ENCODE measurements at places on chromosomes 2 and 18. TPM values are rescaled to one million over a fixed set of nuclear protein-coding genes. Genes with fewer than 3 reads are reported as not detected.

GRCh38 chr2:2527148-2527547 lies 196.1 kb upstream of the MYT1L start:
- no peak for DNase-seq

GRCh38 chr18:10771053-10771709 lies 245.4 kb downstream of the NAPG start:
- DNase-seq, result no peak

GRCh38 chr18:36302676-36303075 lies 5.2 kb downstream of the FHOD3 start:
- no peak for DNase-seq

GRCh38 chr18:48365965-48366364 lies 43.2 kb downstream of the ZBTB7C start:
- no peak for DNase-seq

- DNase-seq, result peak; percentile 83
Measured at GRCh38 chr2:171086352-171087290, 74.1 kb downstream of the TLK1 start.

GRCh38 chr2:217988840-217989204 lies 14.0 kb downstream of the TNS1 start:
- DNase-seq, result no peak

The SERPINB10 gene
- not detected for total RNA-seq
